ENCODE measurements at places on chromosomes 5 and 9.

DNA sequence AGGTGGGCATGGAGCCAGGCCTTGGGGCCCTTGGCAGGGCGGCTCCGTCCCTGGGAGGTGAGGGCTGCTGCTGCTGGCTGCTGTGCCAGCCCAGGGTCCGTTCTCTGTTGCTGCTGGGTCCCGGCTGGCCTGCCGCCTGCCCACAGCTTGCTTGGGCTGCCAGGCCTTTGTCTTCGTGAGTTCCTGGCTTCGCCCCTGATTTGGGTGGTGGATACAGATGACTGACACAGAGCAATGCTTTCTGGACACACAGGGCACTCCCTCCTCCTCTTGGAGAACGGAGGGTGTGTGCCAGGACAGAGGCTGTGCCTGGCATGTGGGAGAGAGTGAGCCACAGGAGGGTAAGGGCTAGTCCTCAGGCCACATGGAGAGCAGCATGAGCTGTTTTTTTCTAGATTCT is 166.1 kb downstream of the MACROH2A1 start:
- no peak for DNase-seq

GRCh38 chr9:89495824-89496560 is 1.9 kb downstream of the SEMA4D start:
- DNase-seq: no peak

DNA sequence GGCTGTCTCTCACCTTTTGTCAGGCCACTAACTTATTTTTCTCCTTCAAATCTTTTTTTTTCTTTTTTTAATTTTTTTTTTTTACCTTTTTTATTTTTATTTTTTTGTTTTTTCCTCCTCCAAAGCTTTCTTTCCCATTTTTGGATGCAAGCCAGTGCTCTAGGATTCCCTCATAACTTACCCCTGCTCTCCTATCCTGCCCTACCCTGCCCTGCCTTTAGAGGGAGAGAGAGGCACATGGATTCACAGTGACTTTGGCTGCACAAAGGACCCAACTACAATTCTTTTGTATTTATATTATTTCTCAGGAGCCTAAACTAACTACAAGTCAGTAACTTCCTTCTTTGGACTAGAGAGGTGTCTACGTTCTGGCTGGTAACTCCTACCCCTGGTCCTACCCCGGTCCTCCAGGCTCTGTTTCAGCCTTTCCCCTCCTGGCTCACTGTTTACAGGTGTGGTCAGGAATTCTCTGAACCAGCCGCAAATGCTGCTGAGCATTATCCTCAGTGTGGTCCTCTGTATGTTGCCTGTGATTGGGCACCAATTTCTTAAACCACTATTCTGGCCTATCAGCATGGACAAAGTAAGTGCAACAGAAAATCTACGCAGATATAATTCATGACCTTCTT is 8.4 kb upstream of the RUSC2 start:
- DNase-seq: no peak

- DNase-seq: no peak
Measured at GRCh38 chr9:87547671-87548081, 50.0 kb downstream of the DAPK1 start.

GRCh38 chr5:172788771-172789686 is 18.0 kb upstream of the DUSP1 start:
- no peak for DNase-seq

DNA sequence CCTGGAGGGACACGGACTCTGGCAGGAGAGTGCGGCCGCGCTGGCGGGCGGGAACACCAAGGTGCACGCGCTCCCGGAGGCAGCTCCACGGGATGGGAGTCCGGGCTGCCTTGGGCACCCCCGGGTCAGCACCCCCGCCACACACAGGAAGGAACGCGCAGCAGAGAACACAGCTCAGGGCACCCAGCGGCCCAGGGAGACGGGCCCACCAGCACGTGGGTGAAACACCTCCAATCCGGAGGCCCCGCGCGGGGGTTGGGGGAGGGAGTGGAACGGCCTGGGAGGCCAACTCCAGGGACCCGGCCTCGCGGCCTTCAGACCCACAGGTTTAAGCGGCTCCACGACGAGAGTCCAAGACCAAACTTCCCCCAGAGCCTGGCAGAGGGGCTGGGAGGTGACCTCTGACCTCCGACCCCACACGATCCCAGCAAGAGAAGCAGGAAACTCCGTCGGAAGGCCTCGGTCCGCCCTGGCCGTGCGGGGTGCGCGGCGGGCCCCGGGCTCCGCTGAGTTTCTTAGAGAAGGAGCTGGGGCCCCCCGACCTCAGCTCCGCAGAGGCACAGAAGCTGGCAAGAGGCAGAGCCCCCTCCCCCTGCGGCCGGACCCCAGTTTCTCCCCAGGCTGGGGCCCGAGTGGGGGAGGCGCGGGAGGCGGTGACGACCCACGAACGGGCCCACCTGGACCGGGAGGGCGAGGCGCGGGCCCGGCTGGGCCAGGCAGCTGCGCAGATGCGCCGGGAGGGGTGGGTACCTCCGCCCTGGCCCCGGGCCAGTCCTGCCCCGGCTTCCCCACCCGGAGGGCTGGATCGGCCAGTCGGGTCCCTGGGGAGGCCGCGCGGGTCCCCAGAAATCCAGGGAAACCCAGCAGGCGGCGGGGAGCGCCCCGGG is 851 bp downstream of the NACC2 start:
- DNase-seq: peak; percentile 66

DNA sequence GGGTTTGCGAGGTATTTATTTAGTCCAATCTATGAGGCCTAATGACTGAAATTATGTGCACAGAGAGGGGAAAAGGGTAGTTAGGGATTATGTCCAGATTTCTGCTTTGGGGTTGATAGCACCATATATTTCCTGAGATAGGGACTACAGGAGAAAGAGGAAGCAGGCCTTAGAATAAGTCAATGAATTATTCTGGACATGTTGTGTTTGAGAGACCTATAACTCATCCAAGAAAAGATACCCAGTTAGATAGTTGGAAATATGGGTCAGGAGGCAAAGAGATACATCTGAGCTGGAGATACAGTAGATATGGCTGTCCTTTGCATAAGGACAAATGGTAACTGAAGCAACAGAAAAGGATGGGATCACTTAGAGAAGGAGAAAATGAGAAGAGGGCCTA is 53.1 kb downstream of the NR3C1 start:
- no peak for DNase-seq

- no peak for DNase-seq
Measured at GRCh38 chr9:77304543-77304942, 127.2 kb downstream of the VPS13A start.

GRCh38 chr9:112000743-112001142 is 104.1 kb downstream of the UGCG start:
- DNase-seq: no peak

GRCh38 chr5:108398964-108399363 is 17.1 kb upstream of the FBXL17 start:
- no peak for DNase-seq

DNA sequence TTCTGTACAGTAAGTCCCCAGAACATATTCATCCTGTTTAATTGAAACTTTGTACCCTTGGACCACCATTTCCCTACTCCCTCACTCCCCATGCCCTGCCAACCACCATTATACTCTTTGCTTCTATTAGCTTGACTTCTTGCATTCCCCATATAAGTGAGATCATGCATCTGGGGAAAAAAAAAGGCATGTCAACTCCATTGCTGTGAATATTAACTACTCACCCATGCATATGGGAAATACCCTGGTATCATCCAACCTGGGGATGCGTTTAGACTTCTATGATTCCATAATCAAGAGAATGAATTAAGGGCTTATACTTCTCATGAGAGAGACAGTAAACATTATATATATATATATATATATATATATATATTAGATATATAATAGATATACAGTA is 659.4 kb upstream of the C9orf72 start:
- DNase-seq: no peak

GRCh38 chr5:82384034-82384750 is 106.0 kb upstream of the RPS23 start:
- no peak for DNase-seq

DNA sequence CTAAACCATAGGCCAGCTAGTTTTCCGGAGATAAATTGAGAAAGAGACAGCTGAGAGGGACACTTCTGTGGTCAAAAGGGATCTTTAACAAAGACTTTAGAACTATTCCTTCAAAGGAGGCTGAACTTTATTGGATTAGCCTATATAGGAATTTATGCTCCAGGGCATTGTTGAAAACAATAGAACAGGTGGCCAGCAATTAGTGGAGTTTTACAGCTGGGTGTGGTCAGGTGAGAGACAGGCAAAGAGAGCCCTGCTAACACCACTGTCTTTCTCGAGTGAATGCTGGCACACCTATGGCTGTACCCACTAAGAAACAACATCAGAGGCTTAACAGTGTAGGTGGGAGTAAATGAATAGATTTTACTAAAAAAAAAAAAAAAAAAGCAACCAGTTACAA is 16.7 kb upstream of the TLR4 start:
- no peak for DNase-seq
